CMK (cell line): ENCODE measurements at places on chromosomes 5 and 9.

GRCh38 chr5:158430166-158430797 lies 571.3 kb upstream of the CLINT1 start:
- DNase-seq, result no peak

GRCh38 chr5:52452098-52452497 lies 335.6 kb upstream of the ITGA1 start:
- DNase-seq, result no peak

- DNase-seq, result no peak
Observed at GRCh38 chr9:11549311-11549794, 936.6 kb upstream of the PTPRD start.

GRCh38 chr5:110297152-110297670 lies 429.3 kb downstream of the TMEM232 start:
- no peak for DNase-seq

DNA sequence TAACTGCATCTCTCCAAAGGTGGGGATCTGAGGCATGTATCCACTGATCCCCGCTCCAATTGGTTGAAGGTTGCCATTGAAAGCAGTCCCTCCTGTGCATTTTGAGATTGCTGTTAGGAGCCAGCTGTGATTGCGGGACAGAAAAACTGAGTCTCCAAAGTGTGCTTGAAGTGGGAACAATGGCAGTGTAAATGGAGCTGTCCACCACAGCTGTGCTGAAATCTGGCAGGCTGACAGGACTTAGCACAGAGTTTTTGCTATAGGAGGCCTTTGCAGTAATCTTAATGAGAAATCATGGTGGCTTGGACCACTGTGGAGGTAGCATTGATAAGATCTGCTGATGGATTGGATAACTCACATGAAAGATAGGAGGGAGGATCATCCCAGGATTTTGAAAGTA lies 3.3 kb downstream of the RNF20 start:
- DNase-seq, result no peak

DNA sequence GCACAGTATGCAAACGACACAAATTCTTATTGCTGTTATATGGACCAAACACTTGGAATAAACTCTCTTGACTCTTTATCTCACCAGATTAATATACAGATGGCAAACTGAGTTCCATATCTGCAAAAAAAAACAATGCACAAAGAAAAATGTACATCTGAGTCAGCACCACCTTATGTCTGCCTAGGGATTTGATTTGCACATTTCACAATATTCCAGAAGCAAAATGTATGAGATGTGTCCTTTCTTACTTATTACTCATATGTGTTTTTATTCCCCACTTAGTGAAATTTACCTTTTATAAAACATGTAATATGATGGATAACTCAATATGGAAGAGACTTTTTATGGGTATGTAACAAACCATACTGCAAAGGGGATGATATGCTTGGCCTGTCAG lies 236.9 kb downstream of the GLIS3 start:
- no peak for DNase-seq

DNA sequence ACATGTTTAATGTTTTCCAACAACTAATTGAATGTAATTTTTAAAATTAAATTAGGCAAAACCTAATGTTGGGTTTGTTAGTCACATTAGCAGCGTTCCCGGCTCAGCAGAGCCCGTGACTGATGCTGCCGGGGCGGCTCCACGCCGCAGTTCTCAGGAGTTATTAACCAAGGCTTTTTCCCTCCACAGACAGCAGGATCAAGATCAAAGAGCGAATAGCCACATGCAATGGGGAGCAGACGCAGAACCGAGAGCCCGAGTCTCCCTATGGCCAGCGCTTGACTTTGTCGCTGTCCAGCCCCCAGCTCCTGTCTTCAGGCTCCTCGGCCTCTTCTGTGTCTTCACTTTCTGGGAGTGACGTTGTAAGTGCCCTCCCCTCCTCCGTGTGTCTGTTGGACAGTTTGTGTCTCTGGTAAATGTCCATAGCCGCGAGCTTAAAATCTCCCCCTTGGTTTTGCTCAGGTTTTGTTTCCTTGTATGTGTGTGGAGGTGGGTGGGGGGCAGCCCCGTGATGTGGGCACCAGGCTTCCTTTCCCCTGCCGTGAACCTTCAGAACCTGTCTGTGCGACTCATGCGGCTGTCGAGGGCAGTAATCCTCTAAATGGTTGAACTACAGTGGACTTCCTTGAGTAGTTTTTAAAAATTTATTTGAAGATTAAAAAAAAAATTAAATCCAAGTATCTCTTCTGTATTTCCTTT lies 37.1 kb downstream of the TENT4A start:
- DNase-seq, result no peak

DNA sequence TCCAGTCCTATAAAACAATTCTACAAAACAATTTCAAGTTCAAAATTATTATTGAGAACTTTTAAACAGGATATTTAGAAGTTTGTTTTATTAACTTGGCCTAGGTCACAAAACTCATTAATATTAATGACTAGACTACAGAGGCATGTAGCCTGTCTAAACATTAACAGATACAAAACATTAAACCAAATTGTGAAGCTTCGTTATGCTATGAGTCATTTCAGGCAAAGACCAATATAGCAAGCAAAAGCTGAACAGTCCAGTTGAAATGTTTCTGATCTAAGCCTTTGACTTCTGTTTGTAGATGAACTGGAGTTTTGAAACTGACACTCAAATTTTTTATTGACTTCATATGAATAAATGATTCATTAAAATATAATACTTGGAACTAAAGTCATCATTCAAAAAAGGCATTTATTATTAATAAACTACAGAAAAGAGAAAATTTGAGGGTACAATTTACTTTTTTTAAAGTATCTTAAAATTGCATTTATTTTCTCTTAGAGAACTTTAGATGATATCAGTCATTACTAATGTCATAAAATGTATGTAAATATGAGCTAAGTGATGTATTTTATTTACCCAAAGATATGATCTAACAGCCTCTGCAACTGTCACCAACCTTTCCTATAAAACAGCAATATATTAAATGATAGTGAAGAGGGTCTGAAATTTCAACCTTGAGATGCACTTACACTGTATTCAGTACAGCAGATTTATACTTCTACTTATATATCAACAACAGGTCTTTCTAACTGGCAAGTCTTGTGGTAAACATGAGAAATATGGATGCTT lies 188.8 kb downstream of the COMMD10 start:
- no peak for DNase-seq

DNA sequence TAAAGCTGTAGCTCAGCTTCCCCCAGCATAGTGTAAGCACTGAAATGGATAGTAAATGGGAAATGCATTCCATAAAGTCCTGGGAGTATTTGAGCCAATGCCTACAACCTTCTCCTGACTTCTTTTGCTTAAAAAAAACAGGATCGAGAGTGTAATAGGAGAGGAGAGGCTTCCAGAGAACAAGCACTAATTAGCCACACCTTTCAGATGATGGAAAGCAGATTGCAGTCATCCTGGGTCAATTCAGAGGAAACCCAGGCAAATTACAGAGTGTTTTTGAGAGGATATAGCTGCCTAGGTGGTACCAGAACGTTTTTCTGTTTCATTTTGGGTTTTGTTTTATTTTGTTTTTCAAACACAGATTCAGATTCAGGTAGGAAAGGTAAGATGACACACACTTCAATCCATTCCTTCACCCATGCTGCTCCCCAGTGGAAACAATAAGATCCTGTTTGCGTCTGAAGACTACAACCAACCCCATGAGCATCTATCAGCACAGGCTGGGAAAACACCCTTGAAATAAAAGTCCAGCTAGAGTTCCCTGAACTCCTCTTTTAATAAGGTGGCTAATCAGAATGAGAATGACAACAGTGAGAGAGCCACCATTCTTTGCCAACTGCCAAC lies 95.6 kb downstream of the RFK start:
- DNase-seq, result no peak

DNA sequence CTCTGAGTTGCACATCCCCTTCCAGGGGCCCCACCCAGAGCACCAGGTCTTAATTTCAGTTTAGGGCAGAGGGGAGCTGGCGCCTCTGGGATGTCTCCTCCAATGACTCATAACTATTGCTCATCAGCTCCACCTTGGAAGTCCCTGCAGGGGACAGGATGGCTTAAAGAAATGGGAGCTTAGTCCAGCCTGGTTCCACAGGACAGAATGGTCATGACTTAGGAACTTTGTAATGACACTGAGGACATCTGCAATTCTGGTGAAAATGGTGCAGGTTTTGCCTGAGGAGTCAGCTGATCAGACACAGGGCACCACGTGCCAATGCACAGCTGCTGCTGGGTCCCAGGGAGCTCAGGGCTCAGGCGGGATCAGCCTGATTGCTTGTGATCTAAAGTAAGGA lies 16.4 kb upstream of the PPP1R26 start:
- no peak for DNase-seq

DNA sequence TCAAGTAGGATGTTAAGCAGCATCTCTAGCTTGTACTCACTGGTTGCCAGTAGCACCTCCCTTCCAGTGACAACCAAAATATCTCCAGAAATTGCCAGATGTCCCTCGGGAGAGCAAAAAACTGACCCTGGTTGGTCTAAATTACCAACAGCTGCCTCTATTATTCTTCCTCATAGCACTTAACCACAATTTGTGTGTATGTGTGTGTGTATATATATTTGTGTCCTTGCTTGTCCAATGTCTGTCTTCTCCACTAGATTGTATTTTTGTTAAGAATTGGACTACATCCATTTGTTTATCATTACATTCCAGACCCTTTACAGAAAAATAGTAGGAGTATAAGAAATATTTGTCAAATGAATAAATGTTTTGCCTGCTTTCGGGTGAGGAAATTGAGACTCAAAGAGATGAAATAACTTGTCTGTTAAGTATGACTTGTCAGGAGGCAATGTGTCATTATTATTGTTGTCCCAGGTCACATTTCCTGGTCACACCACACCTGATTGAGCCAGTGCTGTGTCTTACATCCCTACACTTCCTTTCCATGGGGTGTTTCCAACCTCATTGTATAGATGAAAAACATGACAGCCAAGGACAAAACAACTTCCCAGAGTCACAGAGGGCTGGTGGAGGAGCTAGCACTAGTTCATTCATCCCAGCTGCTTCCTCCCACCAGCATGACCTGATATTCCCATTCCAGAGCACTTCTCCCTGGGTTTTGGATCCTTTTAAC lies 11.4 kb upstream of the GRPEL2 start:
- no peak for DNase-seq

DNA sequence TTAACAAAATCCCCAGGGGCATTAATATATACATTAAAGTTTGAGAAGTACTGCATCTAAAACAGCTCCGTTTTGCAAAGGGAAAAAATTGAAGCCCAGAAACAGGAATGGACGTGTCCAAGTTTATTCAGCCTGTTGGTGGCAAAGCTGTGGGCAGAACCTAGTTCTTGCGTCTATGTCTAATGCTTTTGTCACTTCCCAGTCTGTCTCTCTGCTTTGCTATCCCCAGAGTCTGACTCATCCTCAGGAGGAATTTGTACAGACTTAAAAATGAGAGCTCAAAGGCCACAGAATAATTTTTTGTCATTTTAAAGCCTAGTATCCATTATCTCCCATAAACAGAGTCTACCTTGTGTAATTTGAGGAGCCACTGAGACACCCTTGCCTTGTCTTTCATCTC lies 330.9 kb upstream of the GRIA1 start:
- no peak for DNase-seq

GRCh38 chr9:126398403-126399058 lies 71.9 kb downstream of the MVB12B start:
- peak; percentile 25 for DNase-seq

DNA sequence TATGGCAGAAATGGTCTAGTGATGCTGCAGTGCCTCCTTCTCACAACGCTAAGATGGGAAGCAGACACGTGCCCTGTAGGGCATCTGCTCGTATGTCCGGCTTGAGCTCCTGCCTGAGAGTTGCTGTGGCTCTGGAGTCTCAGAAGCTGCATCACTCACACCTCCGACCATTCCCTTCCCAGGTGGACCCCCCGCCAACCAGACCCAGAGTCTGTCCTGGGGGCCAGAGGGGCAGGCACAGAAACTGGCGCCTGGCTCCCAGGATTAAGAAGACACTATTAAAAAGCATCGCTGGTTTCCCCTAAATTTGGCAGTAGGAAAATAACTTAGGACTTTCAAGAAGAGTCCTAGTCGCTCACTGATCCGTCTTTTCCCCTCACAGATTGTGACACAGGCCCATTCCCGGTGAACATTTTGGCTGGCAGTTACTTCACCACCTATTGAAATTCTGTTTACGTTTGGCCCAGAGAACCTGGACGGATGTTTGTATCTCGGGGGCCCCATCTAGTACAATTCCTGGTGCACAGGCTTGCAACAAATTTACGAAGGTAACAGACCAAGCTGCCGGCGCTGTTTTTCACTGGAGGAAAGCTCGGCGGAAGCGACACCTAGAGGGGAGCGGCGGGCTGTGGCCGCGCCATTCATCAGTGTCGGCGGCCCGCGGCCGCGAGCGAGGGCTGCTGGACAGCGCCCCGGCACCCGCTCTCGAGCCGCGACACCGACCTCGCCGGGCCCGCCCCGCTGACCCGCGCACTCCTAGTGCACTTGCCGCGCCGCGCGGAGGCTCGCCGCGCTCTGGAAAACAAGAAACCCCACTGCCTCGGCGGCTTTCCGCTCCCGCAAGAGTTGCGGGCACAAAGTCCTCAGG lies 1.6 kb downstream of the FSTL4 start:
- DNase-seq, result no peak

DNA sequence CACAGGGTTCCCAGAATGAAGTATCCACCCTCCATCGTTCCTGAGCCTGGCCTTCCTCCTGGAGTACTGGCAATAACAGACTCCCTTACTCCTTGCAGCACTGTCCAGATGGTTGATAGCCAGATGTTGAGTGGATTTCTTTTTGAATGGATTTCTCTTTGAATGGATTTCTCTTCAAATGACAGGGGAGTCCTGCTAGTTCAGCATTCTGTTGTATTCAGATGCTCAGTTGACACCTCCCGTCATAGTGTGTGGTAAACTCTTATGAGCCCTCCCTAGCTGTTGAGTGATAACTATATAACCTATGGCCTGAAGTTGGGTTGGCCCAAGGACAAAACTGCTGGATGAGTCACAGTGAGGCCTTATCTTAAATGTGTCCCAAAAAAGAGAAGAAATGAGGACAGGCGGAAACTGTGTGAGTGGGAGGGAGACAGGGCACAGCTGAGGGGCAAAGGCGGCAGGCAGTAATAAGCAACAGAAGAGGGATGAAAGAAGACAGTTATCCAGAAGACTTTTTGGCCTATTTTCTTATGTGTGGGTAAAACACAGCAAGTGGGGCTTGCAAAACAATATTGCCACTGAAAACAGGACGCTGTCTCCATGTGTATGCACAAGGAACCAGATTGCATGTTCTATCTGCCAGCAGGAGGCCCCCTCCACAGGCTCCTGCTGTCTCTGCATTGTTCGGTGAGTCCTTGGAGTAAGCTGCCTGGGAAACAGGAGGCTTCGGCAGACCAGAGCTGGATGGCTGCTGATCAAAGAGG lies 209.5 kb upstream of the S1PR3 start:
- no peak for DNase-seq

DNA sequence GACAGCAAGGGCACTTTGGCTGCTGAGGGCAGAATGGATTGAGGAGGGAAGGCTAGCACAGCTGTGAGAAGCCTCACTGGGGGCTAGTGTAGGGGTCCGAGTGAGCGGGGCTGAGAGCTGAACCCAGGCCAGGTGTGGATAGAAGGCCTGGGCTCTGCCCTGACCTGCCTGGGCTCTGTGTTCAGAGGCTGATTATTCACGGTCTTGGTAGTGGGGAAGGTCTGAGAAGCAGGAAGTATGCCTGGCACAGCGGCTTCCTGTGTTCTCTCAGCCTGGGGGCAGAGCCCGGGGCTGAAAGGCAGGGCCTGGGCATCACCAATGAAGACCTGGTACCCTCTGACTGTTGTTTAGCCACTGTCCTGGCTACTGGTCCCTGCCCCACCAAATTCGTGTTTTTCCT lies 136.4 kb upstream of the TBC1D2 start:
- DNase-seq, result no peak
